Mucosa of gallbladder (tissue), 1 donor: ENCODE measurements at places on chromosomes 4 and X.

- no peak for DNase-seq
Measured at GRCh38 chr4:157957905-157958304, 214.9 kb downstream of the GASK1B start.

GRCh38 chrX:17788439-17788838, 51.1 kb downstream of the SCML1 start:
- DNase-seq: peak; percentile 15

DNA sequence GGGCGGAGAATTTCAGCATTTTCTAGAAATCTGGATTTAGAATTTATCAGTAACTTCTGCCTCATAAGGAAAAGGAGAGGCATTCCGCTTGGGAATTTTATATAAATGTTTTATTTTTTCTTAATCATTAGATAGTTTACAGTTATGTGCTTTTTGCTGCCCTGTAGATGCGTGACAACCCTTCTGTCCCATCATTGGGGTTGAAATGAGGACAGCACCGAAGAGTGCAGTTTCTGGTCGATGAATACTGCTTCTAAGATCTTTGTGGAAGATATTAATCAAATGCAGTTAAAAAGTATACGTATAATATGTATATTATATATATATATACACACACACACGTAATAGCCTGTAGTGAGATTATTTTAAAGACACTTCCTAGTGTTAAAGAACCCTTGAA, 1.5 kb downstream of the RBPJ start:
- DNase-seq: no peak

DNA sequence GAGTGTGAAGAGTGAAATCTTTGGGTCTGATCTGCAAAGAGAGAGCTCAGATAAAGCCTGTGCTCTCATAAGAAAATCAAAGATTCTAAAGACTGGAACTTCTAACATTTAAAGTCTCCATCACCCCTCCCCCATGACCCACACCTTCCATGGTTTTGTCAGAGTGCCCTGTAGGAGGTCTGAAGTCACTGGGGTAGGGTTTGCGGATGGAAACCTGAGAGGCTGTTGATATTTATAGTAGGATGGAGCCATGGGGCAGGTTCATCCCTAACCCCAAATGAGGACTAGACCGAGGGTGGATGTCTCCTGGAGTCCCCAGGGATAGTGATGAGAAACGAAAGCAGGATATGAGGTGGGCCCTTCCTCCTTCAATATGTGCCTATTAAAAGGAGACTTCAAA, 28.4 kb upstream of the NLGN4X start:
- DNase-seq: no peak

GRCh38 chr4:176641237-176641636, 151.5 kb downstream of the VEGFC start:
- no peak for DNase-seq

GRCh38 chr4:159352609-159353008, 249.7 kb downstream of the RAPGEF2 start:
- no peak for DNase-seq

DNA sequence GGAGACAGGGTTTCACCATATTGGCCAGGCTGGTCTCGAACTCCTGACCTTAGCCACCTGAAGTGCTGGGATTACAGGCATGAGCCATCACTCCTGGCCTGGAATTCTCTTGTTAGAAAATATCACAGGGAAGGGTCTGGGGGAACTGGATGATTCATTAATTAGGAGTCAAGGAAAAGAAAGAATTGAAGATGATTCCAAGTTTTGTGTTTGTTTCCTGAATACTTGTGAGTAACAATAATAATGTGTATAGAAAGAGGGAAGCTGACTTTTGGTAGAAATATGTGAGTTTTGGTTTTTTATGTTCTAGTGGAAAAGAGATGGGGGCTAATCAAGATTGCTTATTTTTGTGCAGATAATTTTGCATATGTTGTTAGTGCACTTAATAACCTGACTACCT, 77.3 kb upstream of the CLNK start:
- no peak for DNase-seq

DNA sequence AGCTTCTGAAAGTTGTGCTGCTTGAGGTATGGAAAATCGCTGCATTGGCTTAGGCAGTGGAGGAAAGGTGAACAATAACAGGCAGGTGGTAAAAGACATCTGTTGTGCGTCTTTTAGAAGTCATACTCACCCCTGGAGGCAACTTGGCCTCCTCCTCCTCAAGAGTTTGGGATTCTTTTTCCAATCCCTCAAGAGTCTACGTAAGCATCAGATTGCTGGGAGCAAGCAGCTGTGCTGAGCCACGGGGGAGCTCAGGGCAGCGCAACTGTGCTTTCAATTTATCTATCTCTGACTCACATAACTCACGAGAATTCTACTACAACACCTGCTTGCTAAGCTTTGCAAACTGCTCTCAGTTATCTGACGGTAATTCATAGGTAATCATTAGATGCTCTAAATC, 6.4 kb upstream of the RBMX2 start:
- DNase-seq: no peak

GRCh38 chr4:6658209-6658595, 17.7 kb downstream of the MRFAP1 start:
- no peak for DNase-seq

DNA sequence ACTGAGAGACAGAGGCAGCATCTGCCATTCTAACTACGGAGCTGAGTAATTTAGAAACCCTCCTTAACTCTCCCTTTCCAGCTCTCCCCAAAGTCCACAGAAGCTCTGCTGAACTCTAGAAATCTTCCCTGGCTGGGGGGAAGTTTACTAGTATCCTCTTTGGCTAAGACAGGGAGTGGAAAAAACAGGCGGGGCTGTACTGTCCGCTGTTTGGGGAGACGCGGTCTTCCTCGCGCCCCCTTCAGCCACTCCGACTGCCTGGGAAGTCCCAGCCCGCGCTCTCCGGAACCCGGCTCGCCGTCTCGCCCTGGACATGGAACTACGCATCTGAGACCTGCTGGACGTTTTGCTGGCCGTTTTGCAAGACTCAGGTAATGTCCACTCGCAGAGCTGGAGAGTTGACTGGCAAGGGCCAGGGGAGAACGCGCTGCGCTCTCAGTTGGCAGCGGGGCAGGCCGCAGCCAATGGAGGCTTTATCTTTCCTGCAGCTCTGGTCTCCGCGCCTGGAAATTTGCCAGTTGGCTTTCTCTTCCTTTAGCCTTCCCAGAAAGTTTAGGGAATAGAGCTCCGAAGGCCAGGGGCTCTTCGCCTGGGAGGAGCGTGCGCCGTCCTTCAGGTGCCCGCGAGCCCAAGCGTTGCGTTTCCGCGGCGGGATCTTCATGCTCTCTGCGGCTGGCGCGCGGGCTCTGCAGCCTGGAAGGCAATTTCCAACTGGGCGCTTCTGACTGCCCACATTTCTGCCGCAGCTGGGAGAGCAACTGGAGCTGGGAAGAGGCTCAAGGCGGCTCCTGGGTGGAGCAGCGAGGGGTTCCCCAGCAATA, 892 bp downstream of the IL1RAPL2 start:
- no peak for DNase-seq

DNA sequence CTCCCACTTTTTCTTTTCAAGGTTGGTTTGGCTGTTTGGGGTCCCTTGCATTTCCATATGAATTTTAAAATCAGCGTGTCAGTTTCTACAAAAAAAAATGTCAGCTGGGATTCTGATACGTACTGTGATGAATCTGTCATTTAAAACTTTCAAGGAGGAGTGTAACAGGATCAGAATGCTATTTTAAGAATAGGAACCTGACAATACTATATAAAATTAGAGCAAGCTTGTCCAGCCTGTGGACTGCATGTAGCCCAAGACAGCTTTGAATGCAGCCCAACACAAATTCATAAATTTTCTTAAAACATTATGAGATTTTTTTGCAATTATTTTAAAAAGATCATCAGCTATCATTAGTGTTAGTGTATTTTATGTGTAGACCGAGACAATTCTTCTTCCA, 56.5 kb downstream of the TMEM164 start:
- DNase-seq: no peak

- DNase-seq: no peak
Measured at GRCh38 chr4:155828628-155829027, 37.4 kb downstream of the ASIC5 start.
